ENCODE measurements at places on chromosomes 1 and 21.
A peak's percentile ranks its signal among the peaks of the same experiment; 100 is the strongest.

DNA sequence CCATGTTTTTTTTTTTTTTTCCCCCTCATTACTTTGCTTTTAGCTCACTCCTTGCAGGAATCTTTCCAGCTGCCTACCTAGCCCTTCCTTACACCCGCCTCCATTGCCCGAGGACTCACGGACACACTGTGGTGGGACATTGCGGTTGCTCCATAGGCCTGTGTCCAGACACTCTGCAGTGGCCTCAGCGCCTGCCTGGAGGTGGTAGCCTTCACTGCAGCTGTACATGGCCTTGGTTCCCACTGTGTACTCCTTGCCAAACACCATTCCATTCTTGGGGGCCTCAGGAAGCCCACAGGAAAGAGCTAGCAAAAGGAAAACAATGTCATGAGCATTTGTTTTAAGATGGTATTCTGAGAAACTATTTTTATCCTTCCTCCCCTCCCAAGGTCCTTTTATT is 99.9 kb downstream of the ZSCAN20 start:
- no peak for DNase-seq

- DNase-seq, result peak; percentile 56
These were observed 100.2 kb downstream of the HMCN1 start for GRCh38 chr1:185834371-185834905.

- DNase-seq, result no peak
These were observed 18.3 kb downstream of the CLIC6 start for GRCh38 chr21:34687065-34687464.

GRCh38 chr1:195458365-195458764 is 1149.9 kb downstream of the KCNT2 start:
- no peak for DNase-seq

DNA sequence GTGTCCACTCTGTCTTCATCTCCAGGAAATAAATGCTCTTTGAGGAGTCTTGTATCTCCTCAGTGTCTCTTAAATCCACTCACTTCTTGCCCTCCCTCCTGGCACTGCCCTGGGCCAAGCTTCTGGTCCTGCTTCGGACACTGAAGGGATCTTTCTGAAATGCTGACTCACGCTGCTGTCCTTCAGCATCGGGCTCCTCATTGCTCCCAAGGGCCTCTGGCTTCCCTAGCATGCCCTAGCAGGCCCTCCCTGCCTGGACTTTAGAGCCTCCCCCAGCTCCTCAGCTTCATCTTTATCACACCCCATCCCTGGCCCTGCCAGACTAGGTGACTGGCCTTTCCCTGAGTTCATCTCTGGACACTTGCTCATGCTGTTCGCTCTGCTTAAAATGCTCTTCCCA is 96.6 kb downstream of the FOXD2 start:
- peak; percentile 21 for DNase-seq

DNA sequence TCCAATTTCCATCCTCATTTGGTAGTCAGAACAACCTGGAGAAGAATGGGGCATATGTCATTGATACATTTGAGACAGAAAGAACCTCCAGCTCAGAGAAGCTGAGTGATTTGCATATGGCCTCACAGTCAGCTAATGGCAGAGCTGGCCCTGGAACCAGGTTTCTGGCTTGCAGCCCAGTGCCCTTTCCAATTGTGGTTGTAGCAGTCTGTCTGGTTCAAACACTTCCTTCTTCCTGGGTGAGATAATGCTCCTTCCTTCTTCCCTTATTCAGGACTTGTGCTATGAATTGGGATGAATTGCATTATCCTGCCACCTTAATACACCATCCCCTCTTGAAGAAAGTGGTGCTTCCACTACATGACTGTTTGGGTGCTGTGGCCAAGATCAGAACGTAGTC is 24.2 kb downstream of the SLC5A9 start:
- DNase-seq, result no peak

- no peak for DNase-seq
These were observed 130.8 kb downstream of the BRINP2 start for GRCh38 chr1:177301425-177302124.

GRCh38 chr1:13549521-13549920 is 34.1 kb upstream of the PDPN start:
- no peak for DNase-seq

GRCh38 chr1:2601721-2602303 is 15.2 kb downstream of the PRXL2B start:
- DNase-seq, result no peak

GRCh38 chr1:197021716-197022115 is 44.4 kb downstream of the CFHR5 start:
- DNase-seq, result no peak

DNA sequence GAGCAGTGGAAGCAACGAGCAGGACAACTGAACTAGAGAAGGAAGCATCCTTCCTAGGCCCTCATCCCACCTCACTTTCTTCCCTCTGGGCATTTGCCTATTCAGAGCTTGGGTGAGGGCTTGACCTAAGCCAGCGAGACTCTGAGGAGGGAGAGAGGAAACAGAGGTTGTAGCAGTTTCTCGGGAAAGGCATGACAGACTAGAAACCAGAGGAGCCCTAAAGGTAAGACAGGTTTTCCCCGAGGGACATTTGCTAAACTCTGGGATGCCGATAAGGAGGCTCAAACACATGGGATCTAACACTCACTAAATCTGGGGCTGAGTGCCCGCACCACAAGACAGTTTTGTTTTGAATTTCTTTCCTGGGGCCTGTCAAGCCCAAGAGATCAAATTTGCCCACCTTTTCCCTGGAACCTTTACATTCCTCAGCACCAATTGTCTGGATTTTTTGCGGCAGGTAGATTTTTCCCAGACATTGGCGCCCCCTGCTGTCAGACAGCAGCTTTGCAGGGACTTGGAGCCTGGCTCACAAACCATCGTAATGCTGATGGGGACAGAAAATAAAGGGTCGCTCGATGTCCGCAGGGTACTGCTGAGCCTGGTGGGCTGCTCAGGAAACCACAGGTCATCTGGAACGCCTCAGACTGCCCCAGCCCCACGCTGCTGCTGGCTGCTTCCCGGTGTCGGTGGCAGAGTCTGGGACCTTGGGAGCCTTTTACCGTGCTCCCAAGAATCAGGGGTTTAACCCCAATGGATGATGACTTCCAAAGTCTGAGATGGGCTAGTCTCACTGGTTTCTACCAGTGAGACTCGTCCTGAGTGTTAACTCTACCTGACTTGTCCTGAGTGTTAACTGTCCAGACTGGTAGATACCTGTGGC is 23.4 kb upstream of the TSPAN2 start:
- peak; percentile 33 for DNase-seq
